ENCODE measurements at places on chromosomes 1 and 21.

GRCh38 chr1:57341721-57342120 lies 82.1 kb downstream of the DAB1 start:
- DNase-seq: no peak

- DNase-seq: no peak
Measured at GRCh38 chr21:36175771-36176565, 19.3 kb downstream of the DOP1B start.

GRCh38 chr1:154748405-154748775 lies 121.7 kb downstream of the KCNN3 start:
- no peak for DNase-seq

GRCh38 chr1:228861832-228862180 lies 126.5 kb downstream of the RHOU start:
- no peak for DNase-seq

DNA sequence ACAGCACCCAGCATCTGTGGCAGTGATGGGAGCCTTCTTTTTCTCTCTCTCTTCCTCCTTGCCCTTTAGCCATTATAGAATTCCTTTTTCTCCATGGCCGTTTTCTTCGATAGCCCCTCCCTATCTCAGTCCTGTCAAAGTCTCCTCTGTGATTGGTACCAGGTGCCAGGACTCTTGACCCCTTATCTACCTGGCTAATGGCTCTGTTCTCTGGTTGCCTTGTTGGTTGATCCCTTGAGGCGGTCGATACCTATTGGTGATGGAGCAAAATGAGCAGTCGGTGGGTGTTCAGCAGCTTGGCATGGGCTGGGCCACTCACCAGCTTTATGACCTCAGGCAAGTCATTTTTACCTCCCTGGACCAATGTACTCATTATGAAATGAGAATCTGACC lies 2.0 kb downstream of the ATF3 start:
- DNase-seq: no peak

All from suprapubic skin (tissue), 4 donors.